ENCODE measurements at places on chromosomes 3 and 15.
A peak's percentile ranks its signal among the peaks of the same experiment; 100 is the strongest.

DNA sequence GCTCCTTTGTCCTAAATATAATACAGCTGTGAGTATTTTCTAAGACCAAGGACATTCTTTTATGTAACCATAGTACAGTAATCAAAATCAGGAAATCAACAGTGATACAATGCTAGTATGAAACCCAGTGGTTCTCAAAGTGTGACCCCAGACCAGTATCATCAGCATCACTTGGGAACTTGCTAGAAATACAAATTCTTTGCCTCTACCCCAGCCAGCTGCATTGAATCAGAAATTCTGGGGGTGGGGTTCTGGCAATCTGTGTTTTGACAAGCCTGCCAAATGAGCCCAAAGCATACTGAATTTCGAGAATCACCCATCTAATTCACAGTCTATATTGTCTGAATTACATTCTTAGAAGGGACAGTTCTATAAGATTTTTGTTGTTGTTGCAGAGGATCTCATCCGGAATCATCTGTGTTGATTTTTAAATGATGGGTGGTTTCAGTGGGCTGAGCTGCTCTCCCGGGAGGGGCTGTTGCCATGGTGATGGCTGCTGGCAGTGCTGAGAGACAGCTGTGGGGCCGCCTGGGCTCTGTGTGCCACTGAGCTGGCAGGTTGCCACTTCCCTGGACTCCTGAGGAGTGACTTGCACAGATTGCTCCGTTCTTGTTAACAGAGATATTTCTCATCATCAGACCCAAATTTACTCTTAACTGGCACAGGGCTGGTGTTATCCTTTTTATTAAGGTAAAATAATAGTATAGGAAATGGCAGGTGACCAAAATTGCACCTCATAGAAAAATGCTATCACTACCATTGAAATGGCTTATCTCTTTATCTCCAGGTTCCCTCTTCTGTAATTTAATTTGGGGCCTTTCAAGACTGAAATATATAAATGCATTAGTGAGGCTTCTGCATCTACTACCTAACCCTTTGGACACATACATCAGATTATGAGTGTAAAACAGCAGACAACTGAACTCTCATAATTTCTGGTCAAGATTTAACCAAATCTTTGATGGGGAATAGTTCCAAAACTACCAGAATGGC, 56.5 kb downstream of the NEK11 start:
- H3K36me3 ChIP-seq, result no peaks in the 10 kb centered on the region
- no peaks in the 10 kb centered on the region for H3K4me1 ChIP-seq
- no peak overlapping the region for H3K4me3 ChIP-seq
- no peak for DNase-seq

- peaks cover 13% of the 10 kb centered on the region for H3K36me3 ChIP-seq
- peak overlapping the region; percentile 94 for H3K27ac ChIP-seq
Measured at GRCh38 chr3:197950677-197951061, 679 bp downstream of the RPL35A start.

- H3K27me3 ChIP-seq, result no peaks in the 10 kb centered on the region
- no peak overlapping the region for H3K4me3 ChIP-seq
- no peaks in the 10 kb centered on the region for H3K4me1 ChIP-seq
- peaks cover 7% of the 10 kb centered on the region for H3K36me3 ChIP-seq
- no peak overlapping the region for H3K27ac ChIP-seq
Measured at GRCh38 chr3:33385423-33385822, 54.8 kb downstream of the UBP1 start.

GRCh38 chr15:95298729-95299128, 1031.8 kb upstream of the NR2F2 start:
- no peaks in the 10 kb centered on the region for H3K4me1 ChIP-seq
- no peak for DNase-seq
- H3K27me3 ChIP-seq, result no peaks in the 10 kb centered on the region
- H3K4me3 ChIP-seq, result no peak overlapping the region
- H3K36me3 ChIP-seq, result no peaks in the 10 kb centered on the region

DNA sequence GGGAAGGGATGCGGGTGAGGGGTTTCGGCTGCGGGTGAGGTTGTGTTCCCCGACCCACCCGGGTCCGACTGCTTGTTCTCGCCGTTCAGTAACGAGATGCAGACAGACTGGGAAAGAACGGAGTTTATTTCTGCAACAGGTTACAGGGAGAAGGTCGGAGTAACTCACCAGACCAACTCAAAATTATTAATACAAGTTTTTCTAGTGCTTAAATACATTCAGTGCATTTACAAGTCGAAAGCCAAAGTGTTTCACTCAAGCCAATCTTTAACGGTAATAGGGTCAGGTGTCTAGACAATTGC, 492 bp upstream of the HIGD1A start:
- no peaks in the 10 kb centered on the region for H3K36me3 ChIP-seq
- peak overlapping the region; percentile 92 for H3K4me3 ChIP-seq
- peak overlapping the region; percentile 93 for H3K27ac ChIP-seq
- DNase-seq, result no peak

GRCh38 chr3:133895208-133896001, at the start of gene RAB6B:
Gene RAB6B (minus strand): TSS chr3:133895882. CDS start chr3:133895466, 416 bp downstream.
- peak within 1 kb of the TSS; percentile 49 for H3K4me3 ChIP-seq
- DNase-seq, result no peak
- H3K27ac ChIP-seq, result no peak within 1 kb of the TSS
- H3K36me3 ChIP-seq, result no peaks in the 10 kb centered on the region

DNA sequence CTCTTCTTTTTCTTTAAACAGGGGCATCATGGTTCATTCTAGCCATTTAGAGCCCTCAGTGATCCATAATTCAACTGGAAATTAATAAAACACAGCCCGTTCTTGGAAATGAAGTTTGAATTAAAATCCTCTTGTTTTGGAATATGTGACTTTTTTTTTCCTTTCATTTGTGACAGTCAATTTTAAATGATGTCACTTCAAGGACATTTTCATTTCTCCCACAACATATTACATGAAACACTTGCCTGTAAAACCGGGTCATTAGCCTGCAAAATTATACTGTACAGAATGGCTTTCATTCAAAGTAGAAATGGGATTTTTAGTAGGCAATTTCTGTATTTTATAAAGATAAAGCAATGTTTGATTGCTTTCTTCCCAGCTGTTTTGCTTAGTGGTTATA, 789 bp upstream of the SEMA6D start:
- no peaks in the 10 kb centered on the region for H3K36me3 ChIP-seq
- peaks cover 2% of the 10 kb centered on the region for H3K27me3 ChIP-seq
- no peak for DNase-seq
- no peaks in the 10 kb centered on the region for H3K4me1 ChIP-seq
- no peak overlapping the region for H3K27ac ChIP-seq

GRCh38 chr3:184687363-184688015, 24.4 kb downstream of the MAGEF1 start:
- peaks cover 18% of the 10 kb centered on the region for H3K4me1 ChIP-seq
- peaks cover 3% of the 10 kb centered on the region for H3K27me3 ChIP-seq
- no peak overlapping the region for H3K4me3 ChIP-seq
- H3K27ac ChIP-seq, result no peak overlapping the region
- no peaks in the 10 kb centered on the region for H3K36me3 ChIP-seq
- DNase-seq, result no peak

GRCh38 chr3:116166121-116166520, 279.2 kb downstream of the LSAMP start:
- H3K27me3 ChIP-seq, result no peaks in the 10 kb centered on the region
- H3K4me1 ChIP-seq, result no peaks in the 10 kb centered on the region
- no peak overlapping the region for H3K4me3 ChIP-seq
- no peak for DNase-seq
- no peak overlapping the region for H3K27ac ChIP-seq

GRCh38 chr3:157094751-157095480, 65.0 kb downstream of the CCNL1 start:
- peak overlapping the region; percentile 35 for H3K27ac ChIP-seq
- H3K36me3 ChIP-seq, result no peaks in the 10 kb centered on the region
- H3K27me3 ChIP-seq, result no peaks in the 10 kb centered on the region
- no peak overlapping the region for H3K4me3 ChIP-seq

Measured in HepG2 (cell line).